ENCODE measurements at places on chromosomes 6 and 20.

GRCh38 chr6:88983532-88983931 is 20.1 kb upstream of the RNGTT start:
- DNase-seq, result no peak

- DNase-seq, result no peak
These were observed 40.9 kb downstream of the DSTN start for GRCh38 chr20:17610566-17611289.

GRCh38 chr6:30321692-30322388 is 4.9 kb upstream of the TRIM39 start:
- DNase-seq, result no peak

- DNase-seq, result no peak
These were observed 324.8 kb downstream of the LRFN2 start for GRCh38 chr6:40262363-40262762.

GRCh38 chr6:52087498-52087999 is at the start of gene PKHD1:
Gene PKHD1, minus strand, starts transcription at chr6:52087613. Its CDS starts 2,680 bp downstream, at chr6:52084933.
- no peak for DNase-seq

- DNase-seq, result no peak
These were observed 10.9 kb downstream of the FKBP1A start for GRCh38 chr20:1381753-1382591.

- no peak for DNase-seq
These were observed 266.3 kb downstream of the ERMARD start for GRCh38 chr6:170017603-170018320.

- DNase-seq, result no peak
These were observed 48.7 kb downstream of the YTHDF1 start for GRCh38 chr20:63167026-63167917.

DNA sequence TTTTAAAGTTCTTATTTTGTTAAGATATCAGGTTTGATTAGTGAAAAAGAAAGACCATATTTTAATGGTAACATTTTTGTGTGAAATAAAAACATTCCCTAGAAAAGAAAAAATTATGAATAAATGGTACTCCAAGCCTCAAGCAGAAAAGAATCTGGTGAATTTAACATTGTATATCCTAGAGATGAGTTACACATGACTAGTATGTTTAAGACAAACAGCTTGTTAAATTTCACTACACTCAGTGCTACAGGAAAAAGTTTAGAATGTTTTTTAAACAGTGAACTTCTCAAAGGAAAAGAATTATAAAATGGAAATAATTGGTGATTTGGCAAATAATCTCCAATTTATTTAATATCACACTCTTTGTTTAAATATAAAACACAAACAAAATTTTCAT is 222.7 kb upstream of the MCHR2 start:
- no peak for DNase-seq

GRCh38 chr6:163031931-163032330 is 304.2 kb downstream of the PACRG start:
- DNase-seq, result no peak

Measured in cerebellar nuclear complex (tissue), 1 donor.